GM19239 (cell line): ENCODE measurements at places on chromosomes 12 and 14.

GRCh38 chr14:21088687-21089086 is 9.8 kb downstream of the ZNF219 start:
- no peak for DNase-seq

DNA sequence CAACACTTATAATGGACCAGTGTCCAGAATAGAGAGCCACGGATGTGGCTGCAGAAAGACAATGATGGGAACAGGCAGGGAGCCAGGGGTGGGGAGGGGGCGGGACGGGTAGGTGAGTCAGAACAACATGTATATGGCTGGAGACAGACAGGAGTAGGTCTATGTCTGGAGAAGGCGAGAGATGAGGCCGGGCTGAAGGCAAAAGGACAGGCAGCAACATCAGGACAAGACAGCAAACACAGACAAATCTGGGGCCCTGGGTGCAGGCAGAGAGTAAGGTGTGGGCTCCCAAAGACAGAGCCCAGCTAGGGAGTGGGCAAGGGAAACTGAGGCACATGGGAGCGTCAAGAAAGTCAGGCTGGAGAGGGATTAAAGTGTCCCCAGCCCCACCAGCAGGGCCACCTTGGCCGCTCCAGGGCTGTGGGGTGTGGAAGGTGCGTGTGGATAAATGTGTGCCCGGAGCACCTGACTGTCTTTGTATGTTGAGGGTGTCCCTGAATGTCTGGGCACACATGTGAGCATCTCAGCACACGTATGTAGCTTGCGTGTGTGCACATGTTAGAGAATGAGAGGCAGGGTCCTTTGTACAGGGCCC is 44.1 kb downstream of the FAM222A start:
- no peak for DNase-seq

- no peak for DNase-seq
Observed at GRCh38 chr14:24398293-24398652, 530 bp upstream of the NYNRIN start.

- no peak for DNase-seq
Observed at GRCh38 chr12:46825591-46826414, at the start of gene SLC38A4. TSS of gene SLC38A4 (minus strand) at chr12:46825997. CDS start at chr12:46793071, 32,926 bp downstream.

DNA sequence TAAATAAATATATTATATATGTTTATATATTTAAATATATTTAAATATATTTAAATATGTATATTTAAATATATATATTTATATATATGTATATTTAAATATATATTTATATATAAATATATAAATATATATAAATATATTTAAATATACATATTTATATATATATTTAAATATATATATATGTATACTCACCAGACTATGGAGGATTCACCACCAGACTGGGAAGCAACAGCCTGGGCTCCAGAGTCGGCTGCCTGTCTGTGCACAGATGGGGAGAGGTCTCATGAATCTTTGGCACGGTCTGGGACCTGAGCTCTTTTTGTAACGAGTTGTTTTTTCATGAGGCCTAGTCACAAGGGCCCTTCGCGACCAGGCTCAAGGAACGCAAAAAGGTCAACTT is 21.3 kb downstream of the NOC4L start:
- DNase-seq, result no peak

DNA sequence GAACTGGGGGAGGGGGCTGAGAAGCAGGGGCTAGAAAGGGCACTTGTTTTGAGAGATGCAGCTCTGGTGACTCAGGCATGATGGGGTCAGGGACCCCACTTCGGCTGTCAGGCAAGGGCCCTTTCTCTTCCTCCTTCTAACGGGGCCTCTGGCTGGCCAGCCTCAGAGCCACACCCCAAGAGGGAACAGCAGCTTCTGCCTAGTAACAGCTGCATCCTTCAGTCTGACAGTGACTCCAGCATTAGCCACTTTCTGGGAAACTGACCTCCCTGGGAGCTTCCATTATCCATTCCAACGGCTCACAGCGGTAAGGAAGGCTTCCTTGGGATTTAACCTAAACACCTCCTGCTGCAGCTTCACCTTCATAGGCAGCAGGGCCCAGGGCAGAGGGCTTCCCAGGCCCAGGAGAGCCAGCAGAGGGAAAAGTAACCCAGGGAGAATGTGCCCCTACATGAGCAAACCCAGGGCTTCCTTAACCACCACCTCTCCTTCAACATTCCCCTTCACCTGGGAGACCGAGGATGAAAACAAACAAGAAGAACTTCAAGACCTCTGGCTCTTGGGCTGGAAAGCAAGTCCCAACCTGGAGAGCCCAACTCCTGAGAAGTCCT is 2.7 kb downstream of the NCKAP5L start:
- no peak for DNase-seq

DNA sequence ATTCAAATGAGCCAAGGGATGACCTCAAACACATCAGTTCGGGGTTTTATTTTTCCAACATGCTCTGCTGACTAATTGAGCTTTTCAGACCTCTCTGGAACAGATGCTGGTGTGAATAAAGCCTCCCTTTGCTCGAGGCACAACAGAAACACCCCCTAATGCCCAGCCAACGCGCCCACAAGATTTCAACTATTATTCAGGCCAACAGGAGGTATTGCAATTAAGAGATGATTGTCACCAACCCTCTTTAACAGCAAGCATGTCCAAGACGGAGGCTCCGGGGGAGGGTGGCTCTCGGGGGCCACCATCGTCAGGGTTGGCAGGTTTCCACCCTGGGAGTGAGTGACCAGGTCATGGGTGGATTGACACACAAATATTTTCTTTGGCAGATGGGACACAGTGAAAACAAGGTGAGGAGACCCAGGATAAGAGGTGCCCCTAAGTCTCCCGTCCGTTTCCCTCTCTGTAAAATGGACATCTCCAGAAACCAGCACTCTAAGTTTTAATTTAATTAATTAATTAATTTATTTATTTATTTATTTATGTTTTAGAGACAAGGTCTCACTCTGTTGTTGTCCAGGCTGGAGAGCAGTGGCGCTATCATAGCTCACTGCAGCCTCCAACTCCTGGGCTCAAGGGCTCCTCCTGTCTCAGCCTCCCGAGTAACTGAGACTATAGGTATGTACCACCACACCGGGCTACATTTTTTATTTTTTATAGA is 56.1 kb downstream of the MAP1LC3B2 start:
- DNase-seq, result no peak

- no peak for DNase-seq
Observed at GRCh38 chr12:53963434-53964314, 9.0 kb downstream of the HOXC12 start.

DNA sequence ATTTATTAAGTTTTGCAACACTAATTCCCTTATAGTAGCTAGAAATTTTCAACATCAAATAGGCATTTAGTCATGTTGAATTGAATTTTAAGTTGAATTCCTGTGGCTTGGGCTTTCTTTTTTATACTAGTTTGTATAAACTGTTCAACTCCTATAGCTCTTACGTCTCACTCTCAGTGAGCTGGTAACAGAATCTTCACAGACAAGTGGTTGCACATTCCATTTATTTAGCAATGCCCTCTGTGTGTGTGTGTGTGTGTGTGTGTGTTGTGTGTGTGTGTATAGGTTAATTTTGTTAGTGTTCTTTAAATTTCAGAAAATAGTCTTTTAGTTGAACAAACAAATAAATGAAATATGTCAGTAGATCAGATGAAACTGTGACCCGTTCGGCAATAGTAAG is 425.0 kb downstream of the NPAS3 start:
- no peak for DNase-seq

- DNase-seq, result no peak
Observed at GRCh38 chr14:77710364-77710763, 2.5 kb downstream of the SLIRP start.

GRCh38 chr12:57474862-57475261 is 4.8 kb downstream of the ARHGAP9 start:
- DNase-seq, result no peak

- DNase-seq, result no peak
Observed at GRCh38 chr12:8088574-8088973, 6.5 kb downstream of the NECAP1 start.

DNA sequence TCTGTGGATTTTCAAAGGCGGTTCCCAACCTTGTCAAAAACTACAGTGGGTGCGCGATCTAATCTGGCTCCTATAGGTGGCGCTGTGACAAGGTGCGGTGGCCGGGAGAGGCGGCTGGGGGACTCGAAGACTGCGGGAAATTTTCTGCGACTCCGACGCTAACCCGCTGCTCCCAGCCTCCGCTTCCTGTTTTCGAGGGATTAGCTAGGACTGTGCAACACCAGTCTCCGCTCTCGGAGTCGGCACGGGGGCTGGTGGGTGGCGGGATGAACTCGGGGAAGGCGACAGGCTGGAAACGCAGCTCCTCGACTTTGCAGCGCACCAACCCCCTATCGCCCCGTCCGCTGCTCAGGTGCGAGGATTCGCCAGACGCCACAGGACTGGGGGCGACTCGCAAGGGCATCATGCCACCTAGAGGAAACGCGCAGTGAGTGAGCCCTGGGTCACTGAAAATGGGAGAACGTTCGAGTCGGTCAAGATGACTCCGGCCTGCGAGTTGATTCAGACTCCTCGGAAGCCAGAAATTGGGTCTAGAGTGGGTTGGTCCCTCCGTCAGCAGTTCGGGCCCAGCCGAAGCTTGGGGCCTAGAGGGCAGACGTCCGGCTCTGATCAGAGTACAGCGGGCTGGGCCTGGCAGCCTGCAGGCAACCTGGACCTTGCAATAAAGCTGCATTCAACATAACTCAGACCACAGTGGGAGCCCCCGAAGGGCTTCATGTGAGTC is 5.5 kb upstream of the PAX9 start:
- DNase-seq, result no peak

- no peak for DNase-seq
Observed at GRCh38 chr12:904010-904414, 45.5 kb downstream of the RAD52 start.

DNA sequence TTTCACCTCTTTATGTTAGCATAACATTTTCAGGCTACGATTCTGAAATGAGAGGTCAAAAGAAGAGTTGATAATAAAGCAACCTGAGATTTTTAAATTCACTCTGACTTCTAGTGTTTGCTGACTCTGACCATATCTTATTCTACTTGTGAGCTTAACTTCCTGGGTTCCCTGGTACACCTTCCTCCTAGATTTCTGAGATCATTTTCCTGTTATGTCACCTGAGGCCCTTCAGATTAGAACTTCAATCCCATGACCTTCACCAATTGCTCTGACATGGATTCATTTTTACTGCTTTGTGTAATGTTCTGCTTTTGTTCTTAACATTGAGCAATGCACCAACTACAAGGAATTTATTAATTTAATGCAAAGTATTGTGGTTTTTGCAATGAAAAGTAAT is 542.9 kb upstream of the FLRT2 start:
- DNase-seq, result no peak

DNA sequence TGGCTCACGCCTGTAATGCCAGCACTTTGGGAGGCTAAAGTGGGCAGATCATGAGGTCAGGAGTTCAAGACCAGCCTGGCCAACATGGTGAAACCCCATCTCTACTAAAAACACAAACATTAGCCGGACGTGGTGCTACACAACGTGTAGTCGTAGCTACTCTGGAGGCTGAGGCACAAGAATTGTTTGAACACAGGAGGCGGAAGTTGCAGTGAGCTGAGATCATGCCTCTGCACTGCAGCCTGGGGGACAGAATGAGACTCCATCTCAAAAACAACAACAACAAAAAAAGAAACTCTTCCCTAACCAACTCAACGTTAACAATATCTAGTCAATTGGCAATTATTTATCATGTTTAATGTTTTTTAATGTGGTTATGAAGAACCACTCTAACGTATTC is 89.3 kb downstream of the EPS8 start:
- DNase-seq, result no peak

- no peak for DNase-seq
Observed at GRCh38 chr12:49037111-49037946, 18.8 kb upstream of the PRKAG1 start.

GRCh38 chr14:35504260-35504659 is 29.7 kb upstream of the INSM2 start:
- no peak for DNase-seq

DNA sequence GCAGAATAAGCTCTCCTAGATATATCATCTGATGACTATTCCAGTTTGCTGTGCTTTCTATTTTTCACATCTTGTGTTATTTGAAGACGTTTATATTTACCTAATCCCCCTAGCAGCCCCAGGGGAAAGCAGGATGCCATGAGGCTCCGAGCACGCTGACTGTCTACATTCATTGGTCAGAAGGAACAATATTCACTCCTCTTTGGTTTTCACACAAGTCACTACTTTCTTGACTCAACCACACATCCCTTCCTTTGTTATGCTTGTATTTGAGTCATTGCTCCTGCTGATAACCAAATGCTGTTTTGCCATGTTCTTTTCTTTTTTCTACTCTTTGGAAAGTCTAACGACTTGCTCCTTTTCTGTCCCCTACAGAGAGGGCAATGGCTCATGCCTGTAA is 86.5 kb upstream of the SLC38A2 start:
- DNase-seq, result no peak

GRCh38 chr14:89486505-89486904 is 69.5 kb upstream of the FOXN3 start:
- DNase-seq, result no peak

GRCh38 chr12:1929241-1929984 is 11.0 kb upstream of the CACNA2D4 start:
- no peak for DNase-seq

DNA sequence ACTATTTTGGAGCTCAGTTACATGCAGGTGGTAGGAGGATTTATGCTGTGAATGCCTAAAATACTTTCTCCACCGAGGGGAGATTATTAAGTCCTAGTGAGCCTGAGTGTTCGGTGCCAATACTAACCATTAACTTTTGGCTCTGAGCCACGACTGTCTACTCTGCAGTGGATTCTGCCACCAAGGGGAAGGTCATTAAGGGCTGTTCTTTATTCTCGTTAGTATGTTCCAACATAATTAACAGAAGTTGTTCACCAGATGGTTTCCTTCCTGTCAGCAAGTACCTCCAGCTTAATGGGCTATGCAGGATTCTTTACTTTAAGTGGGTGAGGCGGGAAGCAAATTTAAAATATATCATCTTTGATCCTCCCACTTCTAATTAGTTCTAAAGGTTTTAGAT is 326.3 kb downstream of the BMP4 start:
- no peak for DNase-seq

DNA sequence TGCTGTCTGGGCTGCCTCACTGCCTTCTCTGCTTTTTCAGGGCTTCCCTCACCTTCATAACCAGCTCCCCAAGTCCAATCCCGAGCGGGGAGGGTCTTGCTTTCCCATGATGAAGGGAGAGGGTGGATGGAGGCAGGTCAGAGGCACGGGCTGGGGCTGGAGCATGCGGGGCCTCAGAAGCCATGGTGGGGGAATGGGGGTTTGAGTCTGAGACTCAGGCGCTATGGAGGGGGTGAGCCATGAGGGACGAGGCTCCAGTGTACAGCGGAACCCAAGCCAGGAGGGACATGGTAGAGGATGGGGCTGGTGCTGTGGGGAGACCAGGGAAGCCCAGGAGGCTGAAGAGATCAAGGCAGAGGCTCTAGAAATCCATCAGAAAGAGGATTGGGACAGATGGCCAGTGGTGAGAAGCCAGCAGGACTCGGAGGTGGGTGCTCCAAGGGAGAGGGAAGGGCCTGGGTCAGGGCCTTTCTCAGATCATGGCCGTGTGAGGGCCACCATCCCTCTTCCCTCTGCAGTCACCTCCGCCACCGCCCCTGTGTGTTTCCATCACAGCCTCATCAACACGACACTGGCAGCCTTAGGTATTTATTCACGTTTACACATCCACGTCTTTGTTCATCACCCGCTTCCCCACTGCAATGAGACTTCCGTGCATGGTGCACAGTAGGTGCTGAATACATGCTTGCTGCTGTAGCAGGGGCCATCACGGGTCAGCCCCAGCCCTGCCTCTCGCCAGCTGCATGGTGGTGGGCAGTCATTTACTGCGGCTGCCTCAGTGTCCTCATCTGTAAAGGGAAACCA is 144.7 kb downstream of the ADGRD1 start:
- DNase-seq, result no peak
